Activated naive CD8-positive, alpha-beta T cell treated with anti-CD3 and anti-CD28 coated beads, Interleukin-2, amount 10 ng/mL, durations not matched to agents 7 days and 5 days (primary cell): ENCODE measurements at places on chromosomes 1 and 21.

DNA sequence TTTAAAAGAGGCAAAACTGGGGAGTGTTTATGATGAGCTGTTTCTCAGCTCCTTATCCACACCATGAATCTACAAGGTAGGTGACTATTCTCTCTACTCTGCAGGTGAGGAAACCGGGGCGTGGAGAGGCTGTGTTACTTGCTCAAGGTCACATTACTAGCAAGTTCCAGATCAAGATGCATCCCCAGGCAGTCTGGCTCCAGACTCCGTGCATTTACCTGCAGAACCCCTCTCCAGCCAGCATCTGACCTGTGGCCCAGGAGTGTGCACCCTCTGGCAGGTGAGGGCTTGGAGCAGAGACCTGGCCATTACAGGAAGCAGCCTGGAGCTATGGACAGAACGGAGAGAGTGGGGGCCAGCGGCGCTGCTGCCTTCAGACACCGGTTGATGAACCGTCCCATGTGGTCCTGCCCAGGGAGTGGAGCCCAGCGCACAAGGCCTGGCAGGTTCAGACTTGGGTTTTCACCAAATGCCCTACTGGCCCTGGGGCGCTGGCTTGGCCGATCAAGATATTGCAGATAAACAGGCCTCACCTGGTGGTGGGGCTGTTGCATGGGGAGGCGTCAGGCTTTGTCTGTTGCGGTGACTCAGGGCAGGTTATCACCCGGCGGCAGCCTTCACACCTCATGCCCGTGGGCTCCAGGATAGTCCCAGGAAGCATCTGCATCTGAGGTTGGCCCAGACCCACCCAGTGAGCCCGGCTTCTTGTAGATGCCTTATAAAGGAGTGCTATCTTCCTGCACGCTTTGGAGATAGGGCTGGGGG is 29.2 kb upstream of the WNT4 start:
- no peak for DNase-seq

GRCh38 chr1:245079021-245079609 is 75.7 kb upstream of the KIF26B start:
- no peak for DNase-seq

GRCh38 chr1:9538669-9539164 is 548 bp upstream of the SLC25A33 start:
- DNase-seq: no peak

DNA sequence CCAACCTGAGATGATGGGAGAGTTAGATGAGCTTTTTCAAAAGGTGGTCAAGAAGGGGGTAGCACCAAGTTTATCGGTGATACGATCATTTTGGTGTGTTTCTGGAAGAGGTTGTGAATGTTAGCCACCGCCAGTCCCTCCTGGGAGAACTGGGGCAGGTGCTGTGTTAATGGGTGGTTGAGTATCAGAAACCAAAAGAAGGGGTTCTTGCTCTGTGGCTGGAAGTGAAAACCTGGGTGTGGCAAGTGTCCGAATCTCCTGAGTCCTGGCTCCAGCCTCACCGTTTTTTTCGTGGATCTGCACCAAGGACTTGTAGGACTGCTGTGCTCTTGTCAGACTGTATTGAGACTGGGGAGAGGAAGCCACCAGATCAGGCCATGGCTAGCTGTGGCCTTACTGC is 7.8 kb downstream of the UBE2Q1 start:
- no peak for DNase-seq

- DNase-seq: no peak
Observed at GRCh38 chr1:229253151-229253974, 17.5 kb upstream of the RAB4A start.

DNA sequence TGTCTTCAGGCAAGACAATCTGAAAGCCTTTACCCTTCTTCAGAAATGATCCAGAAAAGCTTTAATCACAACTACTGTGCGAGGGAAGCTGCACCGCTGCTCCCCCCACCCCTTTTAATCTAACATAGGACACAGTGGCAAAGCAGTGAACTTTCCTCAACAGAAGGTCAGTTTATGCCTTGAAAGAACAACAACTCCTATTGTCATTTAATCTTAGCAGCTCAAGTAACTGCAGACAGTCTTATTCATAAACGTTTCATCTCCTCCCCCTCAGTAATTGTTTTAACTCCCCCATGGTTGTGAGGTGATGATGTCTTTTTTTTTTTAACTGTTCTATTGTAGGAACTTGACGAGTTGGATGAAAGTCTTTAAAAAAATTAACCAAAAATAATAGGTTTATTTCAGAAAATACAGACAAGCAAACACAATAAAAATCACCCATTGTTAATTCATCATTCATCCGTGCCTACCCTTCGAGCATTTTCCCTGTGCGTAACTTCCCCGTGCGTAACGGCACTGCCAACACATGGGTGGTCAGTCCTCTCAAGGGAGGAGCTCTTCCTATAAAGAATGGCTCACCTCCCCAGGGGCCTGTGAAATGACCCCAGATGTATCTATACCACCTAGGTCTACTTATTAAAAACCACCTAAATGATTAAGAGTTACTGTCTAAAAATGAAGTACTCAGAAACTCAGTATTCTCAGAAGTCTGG is 3.3 kb upstream of the ADAR start:
- no peak for DNase-seq

DNA sequence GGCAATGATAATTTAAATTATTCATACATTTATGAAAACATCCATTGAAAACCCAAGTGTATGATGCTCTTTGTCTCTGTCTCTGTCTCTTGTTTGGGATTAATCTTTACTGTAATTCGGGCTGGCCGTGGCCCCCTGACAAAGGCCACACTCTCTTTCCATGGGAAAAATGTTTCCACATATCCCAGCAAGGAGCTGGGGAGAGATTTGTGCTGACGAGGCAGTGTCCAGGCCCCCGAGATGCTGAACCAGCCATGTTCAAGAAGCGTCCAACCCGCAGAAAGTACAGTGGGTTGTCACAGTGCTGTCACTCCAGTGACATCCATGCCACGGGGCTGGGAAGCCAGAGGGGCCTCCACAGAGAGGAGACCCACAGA is 147.0 kb downstream of the PRDM16 start:
- DNase-seq: no peak

GRCh38 chr1:30099587-30100523 is 623.5 kb downstream of the MATN1 start:
- DNase-seq: no peak

- DNase-seq: no peak
Observed at GRCh38 chr1:159882527-159882862, 17.5 kb downstream of the CFAP45 start.
